ENCODE measurements at places on chromosomes 6 and 20.

- no peaks in the 10 kb centered on the region for H3K36me3 ChIP-seq
- no peaks in the 10 kb centered on the region for H3K27me3 ChIP-seq
- no peaks in the 10 kb centered on the region for H3K4me1 ChIP-seq
Observed at GRCh38 chr20:58069796-58070663, 158.4 kb downstream of the ANKRD60 start.

DNA sequence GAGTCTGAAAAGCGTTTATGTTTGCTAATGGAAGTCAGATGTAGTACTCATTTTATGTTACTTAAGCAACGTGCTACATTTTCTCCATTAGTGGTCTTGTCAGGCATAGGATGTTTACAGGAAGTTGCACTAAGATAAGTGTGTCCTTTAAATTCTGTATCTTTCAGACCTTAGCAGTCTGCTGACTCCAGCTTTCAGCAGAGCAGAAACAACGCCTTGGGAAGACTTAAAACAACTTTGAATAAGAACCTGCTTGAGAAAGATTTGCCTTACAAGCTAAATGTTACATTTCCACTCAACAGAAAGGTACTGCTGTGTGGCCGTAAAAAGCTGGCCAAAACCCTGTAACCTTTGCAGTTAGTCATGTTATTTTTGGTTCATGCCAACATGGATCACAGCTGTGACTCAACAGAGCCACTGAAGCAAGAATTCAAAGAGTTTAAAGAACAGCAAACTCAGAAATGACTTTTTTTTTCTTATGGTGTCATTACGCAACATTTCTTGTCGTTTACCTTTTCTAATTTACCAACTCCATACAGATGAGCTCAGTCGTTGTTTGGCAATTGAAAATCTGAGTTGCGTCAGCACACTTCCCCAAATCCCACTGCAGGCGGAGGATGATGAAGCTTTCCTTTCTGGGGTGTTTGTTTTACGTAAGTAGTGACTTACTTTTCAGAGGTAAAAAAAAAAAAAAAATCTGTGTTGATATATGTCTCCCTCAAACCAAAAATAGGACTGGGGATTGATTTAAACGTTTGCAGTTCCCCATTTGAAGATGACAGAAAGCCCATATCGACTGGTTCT, 27.9 kb upstream of the BMP6 start:
- no peak overlapping the region for H3K4me3 ChIP-seq
- H3K36me3 ChIP-seq, result no peaks in the 10 kb centered on the region
- peaks cover 1% of the 10 kb centered on the region for H3K4me1 ChIP-seq
- peak; percentile 94 for DNase-seq
- H3K27me3 ChIP-seq, result no peaks in the 10 kb centered on the region

DNA sequence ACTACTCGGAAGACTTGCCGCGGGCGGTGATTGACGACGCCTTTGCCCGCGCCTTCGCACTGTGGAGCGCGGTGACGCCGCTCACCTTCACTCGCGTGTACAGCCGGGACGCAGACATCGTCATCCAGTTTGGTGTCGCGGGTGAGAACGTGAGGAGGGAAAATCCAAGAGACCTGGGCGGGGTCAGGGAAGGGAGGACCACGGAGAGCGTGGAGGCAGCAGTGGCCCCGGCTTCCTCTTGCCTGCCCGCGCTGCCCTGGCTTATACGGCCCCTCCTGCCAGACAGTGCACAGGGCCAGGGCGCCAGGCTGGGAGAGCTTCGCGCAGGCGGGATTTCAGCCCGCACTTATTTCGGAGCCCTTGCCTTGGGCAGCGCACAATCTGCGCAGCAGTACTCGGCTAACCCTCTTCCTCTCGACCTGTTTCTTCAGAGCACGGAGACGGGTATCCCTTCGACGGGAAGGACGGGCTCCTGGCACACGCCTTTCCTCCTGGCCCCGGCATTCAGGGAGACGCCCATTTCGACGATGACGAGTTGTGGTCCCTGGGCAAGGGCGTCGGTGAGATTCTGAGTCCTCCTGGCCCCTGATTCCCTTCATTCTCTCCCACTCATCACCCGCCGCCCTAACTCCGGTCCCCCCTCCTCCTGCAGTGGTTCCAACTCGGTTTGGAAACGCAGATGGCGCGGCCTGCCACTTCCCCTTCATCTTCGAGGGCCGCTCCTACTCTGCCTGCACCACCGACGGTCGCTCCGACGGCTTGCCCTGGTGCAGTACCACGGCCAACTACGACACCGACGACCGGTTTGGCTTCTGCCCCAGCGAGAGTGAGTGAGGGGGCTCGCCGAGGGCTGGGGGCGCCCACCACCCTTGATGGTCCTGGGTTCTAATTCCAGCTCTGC, 2.0 kb downstream of the MMP9 start:
- DNase-seq, result peak; percentile 59
- H3K4me1 ChIP-seq, result peaks cover 24% of the 10 kb centered on the region
- H3K27ac ChIP-seq, result no peak overlapping the region
- H3K27me3 ChIP-seq, result no peaks in the 10 kb centered on the region

DNA sequence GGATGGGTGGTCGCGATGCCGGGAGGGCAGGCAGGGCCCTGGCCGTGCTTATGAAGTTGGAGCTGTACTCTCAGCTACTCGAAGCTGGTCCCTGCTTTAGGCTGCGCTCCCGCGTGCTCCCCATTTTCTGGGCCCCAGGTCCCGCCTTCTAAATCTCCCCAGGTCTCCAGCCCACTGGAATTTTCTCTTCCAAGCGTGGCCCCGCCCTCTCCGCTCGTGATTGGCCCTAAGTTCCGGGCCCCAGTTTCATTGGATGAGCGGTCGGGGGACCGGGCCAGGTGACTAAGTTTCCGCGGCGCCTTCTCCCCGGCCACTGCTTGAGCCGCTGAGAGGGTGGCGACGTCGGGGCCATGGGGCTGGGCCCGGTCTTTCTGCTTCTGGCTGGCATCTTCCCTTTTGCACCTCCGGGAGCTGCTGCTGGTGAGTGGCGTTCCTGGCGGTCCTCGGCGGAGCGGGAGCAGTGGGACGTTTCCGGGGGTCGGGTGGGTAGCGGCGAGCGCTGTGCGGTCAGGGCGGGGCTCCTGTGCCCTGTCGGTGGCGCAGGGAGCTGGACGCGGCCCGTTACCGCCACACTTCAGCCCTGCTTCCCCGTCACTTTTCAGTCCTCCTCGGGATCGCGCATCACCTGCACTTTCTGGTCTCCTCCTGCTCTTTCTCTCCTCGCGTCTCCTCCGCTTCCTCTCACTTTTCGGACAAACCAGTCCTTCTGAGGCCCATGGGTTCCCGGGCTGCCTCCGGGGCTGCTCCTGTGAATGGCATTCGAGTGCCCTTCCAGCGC, at the start of gene MICA:
Gene MICA, plus strand, starts transcription at position 313 of the 778 bp plus-strand sequence. Its CDS starts 38 bp downstream, at position 351.
- H3K27me3 ChIP-seq, result no peaks in the 10 kb centered on the region
- DNase-seq, result peak; percentile 29
- H3K27ac ChIP-seq, result peak within 1 kb of the TSS; percentile 59
- no peaks in the 10 kb centered on the region for H3K36me3 ChIP-seq
- H3K4me1 ChIP-seq, result peaks cover 14% of the 10 kb centered on the region
- H3K4me3 ChIP-seq, result peak within 1 kb of the TSS; percentile 85

- H3K4me1 ChIP-seq, result peaks cover 2% of the 10 kb centered on the region
- H3K36me3 ChIP-seq, result no peaks in the 10 kb centered on the region
- no peak overlapping the region for H3K27ac ChIP-seq
- H3K4me3 ChIP-seq, result no peak overlapping the region
Observed at GRCh38 chr20:21936720-21937380, 231.4 kb downstream of the PAX1 start.

GRCh38 chr20:38633577-38634093, 32.0 kb downstream of the ARHGAP40 start:
- peaks cover 5% of the 10 kb centered on the region for H3K4me1 ChIP-seq
- H3K4me3 ChIP-seq, result no peak overlapping the region
- no peaks in the 10 kb centered on the region for H3K36me3 ChIP-seq
- no peaks in the 10 kb centered on the region for H3K27me3 ChIP-seq
- DNase-seq, result peak; percentile 59

DNA sequence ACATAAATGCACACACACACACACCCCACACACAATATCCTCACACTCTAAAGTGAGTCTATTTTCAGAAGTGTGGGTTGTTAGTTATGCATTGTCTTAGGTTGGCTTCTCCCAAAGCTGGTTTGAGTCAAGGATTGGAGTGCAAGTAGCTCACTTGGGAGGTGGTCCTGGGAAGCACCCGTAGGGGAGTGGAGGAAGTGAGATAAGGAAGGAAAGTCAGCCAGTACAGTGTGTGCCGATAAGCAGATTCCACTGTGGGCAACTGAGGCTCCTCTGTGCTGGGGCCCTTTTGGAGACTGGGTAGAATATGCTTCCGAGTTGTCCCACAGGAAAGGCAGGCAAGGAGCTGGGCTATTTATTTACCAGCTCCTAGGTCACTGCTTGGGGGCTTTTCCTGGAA, 67.2 kb downstream of the PLCB4 start:
- no peak overlapping the region for H3K4me3 ChIP-seq
- no peak overlapping the region for H3K27ac ChIP-seq
- no peaks in the 10 kb centered on the region for H3K36me3 ChIP-seq
- H3K4me1 ChIP-seq, result no peaks in the 10 kb centered on the region
- no peak for DNase-seq

DNA sequence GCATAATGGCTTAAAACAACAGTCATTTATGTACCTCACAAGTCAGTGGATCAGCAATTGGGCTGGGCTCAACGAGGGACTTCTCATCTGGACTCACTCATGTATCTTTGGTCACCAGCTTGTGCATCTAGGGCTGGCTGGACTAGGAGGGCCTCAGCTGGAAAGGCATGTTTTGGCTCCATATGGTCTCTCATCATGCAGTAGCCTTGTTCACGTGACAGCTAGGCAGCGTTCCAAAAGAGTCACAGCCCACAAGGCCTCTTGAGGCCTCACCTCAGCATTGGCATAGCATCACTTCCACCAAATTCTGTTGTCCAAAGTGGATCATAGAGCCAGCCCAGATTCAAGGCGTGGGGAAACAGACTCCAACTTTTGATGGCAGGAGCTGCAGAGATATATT, 110.1 kb downstream of the MAFB start:
- H3K4me1 ChIP-seq, result no peaks in the 10 kb centered on the region
- H3K36me3 ChIP-seq, result no peaks in the 10 kb centered on the region
- H3K4me3 ChIP-seq, result no peak overlapping the region

GRCh38 chr6:36756786-36757185, 59.2 kb downstream of the RAB44 start:
- H3K36me3 ChIP-seq, result no peaks in the 10 kb centered on the region
- no peak overlapping the region for H3K27ac ChIP-seq
- DNase-seq, result no peak
- no peak overlapping the region for H3K4me3 ChIP-seq
- no peaks in the 10 kb centered on the region for H3K27me3 ChIP-seq

GRCh38 chr6:143399176-143399575, 51.3 kb downstream of the ADAT2 start:
- no peaks in the 10 kb centered on the region for H3K36me3 ChIP-seq
- peak; percentile 74 for DNase-seq
- H3K4me3 ChIP-seq, result no peak overlapping the region
- peaks cover 22% of the 10 kb centered on the region for H3K4me1 ChIP-seq
- H3K27ac ChIP-seq, result no peak overlapping the region

- no peaks in the 10 kb centered on the region for H3K27me3 ChIP-seq
- H3K4me3 ChIP-seq, result no peak overlapping the region
- H3K27ac ChIP-seq, result no peak overlapping the region
- no peak for DNase-seq
- H3K4me1 ChIP-seq, result no peaks in the 10 kb centered on the region
Observed at GRCh38 chr6:150638765-150639164, 39.1 kb downstream of the PLEKHG1 start.

GRCh38 chr6:2476376-2476775, 231.0 kb upstream of the GMDS start:
- DNase-seq, result peak; percentile 95
- peaks cover 13% of the 10 kb centered on the region for H3K4me1 ChIP-seq
- no peaks in the 10 kb centered on the region for H3K36me3 ChIP-seq
- H3K27ac ChIP-seq, result no peak overlapping the region
- H3K4me3 ChIP-seq, result no peak overlapping the region

GRCh38 chr20:33145521-33145920, 22.4 kb upstream of the BPIFA2 start:
- H3K27ac ChIP-seq, result no peak overlapping the region
- DNase-seq, result no peak
- no peak overlapping the region for H3K4me3 ChIP-seq
- no peaks in the 10 kb centered on the region for H3K27me3 ChIP-seq

GRCh38 chr6:3455569-3456394, 1.1 kb downstream of the SLC22A23 start:
- H3K36me3 ChIP-seq, result no peaks in the 10 kb centered on the region
- H3K27me3 ChIP-seq, result no peaks in the 10 kb centered on the region
- DNase-seq, result peak; percentile 13
- peaks cover 8% of the 10 kb centered on the region for H3K4me1 ChIP-seq

- no peak overlapping the region for H3K4me3 ChIP-seq
- peaks cover 2% of the 10 kb centered on the region for H3K4me1 ChIP-seq
- DNase-seq, result no peak
- no peak overlapping the region for H3K27ac ChIP-seq
Observed at GRCh38 chr6:163962627-163963117, 548.2 kb downstream of the QKI start.

DNA sequence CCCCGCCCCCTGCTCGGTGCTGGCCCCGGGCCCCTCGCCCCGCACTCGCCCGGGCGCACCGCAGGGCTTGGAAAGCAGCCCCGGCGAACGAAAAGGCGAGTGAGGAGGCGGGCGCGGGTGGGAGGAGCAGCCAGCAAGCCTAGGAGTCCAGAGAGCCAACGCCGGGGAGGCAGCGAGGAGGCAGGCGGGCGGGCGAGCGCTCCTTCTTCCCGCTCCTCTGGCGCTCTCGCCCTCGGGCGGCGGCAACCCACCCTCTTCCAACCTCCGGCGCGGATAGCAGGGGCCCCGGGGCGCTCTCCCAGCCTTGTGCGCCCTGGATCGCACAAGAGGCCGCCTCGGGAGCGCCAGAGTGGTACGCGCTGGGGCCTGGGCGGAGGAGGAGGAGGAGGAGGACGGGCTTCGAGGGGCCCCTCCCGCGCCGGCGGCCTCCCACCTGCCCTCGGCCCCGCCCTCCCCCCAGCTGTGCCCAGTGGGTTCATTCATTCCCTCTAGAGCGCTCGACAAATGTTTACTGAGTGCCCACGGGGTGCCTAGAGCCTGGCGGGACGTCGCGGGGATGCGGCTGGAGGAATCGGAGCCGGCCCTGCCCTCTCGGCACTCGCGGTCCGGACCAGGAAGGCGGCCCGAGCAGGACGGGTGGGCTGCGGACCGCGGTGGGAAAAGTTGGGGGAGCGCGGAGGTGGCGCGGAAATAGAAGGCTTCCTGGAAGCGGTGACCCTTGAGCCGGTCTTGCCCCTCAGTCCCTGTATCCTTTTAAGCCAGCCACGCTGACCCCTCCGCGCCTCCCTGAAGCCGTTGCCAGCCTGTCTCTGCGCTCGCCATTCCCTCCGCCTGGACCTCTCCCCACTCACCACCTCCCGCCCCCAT, at the start of gene BMP7:
Gene BMP7, minus strand, starts transcription at position 351 of the 867 bp plus-strand sequence. CDS start 519 bp downstream, outside the sequence.
- H3K4me3 ChIP-seq, result peak within 1 kb of the TSS; percentile 70
- H3K27ac ChIP-seq, result no peak within 1 kb of the TSS
- peak; percentile 66 for DNase-seq
- peaks cover 21% of the 10 kb centered on the region for H3K27me3 ChIP-seq

DNA sequence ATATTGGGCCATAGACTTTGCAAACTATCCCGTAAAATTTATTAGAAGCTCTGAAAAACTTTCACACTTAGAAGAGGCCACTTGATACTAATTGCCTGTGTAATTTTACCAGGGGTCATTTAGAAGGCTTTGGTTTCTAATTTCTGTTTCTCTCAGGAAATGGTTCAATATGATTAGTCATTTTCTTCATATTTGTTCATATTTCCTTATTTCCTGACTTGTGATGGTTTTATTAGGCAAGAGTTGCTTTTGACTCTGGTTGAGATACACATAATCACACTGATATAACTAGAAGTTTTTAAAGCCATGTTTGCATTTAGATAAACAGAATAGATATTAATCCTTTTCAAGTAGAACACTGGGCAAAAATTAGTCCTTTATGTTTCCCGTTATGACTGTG, 11.8 kb upstream of the HBS1L start:
- no peak overlapping the region for H3K27ac ChIP-seq
- peaks cover 2% of the 10 kb centered on the region for H3K4me1 ChIP-seq
- H3K4me3 ChIP-seq, result no peak overlapping the region
- no peak for DNase-seq
- no peaks in the 10 kb centered on the region for H3K27me3 ChIP-seq
